ENCODE measurements at places on chromosomes 7 and 10.

DNA sequence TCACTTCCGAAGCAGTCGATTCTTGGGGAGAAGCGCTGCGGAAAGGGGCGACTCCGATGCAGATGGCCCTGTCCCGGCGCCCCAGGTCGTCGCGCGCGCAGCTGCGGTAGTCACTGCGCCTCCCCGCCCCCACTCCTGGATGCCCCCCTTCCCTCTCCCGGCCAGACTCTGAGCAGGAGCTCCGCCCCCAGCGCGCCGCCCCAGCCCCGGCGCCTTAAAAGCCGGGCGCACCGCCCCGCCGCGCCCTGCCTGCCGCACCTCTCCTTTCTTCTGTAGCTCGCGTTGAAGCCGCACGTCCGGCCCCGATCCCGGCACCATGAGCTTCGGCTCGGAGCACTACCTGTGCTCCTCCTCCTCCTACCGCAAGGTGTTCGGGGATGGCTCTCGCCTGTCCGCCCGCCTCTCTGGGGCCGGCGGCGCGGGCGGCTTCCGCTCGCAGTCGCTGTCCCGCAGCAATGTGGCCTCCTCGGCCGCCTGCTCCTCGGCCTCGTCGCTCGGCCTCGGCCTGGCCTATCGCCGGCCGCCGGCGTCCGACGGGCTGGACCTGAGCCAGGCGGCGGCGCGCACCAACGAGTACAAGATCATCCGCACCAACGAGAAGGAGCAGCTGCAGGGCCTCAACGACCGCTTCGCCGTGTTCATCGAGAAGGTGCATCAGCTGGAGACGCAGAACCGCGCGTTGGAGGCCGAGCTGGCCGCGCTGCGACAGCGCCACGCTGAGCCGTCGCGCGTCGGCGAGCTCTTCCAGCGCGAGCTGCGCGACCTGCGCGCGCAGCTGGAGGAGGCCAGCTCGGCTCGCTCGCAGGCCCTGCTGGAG is at the start of gene INA:
Gene INA, plus strand, starts transcription at position 243 of the 817 bp plus-strand sequence. Its CDS starts 74 bp downstream, at position 317.
- DNase-seq = peak; percentile 87

DNA sequence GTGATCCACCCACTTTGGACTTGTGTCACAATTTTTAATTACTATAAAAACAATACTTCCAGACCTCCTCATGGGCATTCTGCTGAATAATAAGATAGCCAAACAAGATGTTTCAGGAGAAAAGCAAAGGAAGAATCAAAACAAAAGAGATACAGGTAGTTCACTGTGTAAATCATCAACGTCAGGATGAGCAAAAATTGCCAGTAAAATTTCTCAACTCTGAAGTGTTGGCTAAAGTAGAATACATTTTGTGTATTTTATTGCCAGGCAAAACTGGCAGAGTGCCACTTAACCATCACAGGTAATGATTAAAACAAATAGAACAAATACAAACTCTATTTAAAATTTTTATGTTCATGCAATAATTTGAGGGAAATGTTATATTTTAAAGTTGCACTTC is 24.8 kb downstream of the ABCB4 start:
- no peak for DNase-seq

DNA sequence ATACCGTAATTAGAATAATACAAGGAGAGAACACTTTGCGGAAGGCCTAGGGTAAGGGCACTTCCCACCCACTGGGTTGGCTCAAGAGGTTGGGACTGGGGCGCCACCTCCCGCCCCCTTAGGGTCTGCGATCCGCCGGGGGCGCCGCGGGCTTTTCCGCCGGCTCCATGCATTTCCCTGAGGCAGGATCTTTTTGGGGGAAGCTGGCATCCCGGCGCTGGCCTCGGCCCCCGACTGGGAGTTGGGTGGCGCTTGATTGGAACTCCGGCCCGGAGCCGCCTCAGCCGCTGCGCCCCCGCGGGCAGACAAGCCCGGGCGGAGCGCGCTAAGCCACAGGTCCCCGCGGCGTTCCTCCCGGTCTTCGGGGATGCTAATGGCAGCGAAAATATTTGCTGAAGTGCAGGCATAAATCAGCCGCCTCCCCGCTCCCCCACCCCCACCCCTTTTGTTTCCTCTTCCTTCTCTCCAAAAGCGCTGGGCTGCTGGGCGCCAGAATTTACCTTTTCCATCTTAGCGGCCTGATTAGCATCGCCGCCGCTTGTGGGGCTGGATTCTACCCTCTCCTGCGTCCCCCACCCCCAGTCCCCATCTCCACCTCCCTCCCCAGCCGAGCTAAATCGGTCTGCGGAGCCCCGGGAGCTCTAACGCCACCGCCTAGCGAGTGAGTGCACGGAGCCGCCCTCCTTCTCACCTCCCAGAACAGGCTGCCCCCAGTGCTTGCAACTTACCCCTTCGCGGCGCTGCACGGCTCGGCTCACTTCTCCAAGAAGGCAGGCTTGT is 5.1 kb downstream of the UNC5B start:
- DNase-seq = peak; percentile 89

GRCh38 chr7:75737856-75738603 is 711 bp downstream of the HIP1 start:
- DNase-seq = peak; percentile 65

DNA sequence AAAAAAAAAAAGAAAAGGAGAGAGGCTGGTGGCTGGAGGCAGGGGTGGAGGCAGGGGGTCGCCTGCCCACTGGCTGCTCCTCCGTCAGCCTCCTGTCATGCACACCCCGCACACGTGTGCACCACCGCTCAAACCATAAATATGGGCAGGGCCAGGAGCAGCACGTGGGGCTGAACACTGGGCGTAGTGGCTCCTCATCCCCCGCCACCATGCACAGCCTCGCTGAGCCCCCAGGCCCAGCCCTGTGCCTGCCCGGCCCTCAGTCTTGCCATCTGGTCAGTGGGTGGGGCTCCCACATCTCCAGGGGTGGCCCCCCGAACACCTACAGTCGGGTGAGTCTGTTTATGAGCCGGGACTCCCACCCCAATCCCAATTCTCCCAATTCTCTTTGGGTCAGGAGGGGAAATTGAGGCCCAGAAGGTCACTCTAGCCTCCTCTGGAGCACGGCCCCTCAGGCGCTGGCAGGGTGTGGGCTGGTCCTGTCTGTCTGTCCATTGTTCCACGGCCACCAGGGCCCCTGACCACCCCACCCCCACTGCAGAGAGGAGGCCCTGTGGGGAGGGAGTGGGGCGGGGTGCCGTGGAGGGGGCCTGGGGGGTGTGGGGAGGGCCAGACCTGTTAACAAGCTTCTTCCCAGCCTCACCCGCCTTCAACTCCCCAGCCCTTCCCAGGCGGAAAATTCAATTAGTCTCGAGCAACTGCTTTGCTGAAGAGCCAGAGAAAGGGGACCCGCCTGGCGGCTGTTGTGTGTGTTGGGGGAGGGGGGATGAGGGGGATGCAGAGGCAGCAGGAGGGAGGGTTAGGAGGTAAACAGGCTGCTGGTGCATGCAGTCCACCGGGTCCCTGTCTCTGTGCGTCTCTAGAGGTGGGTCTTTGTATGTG is 19.5 kb upstream of the GRIFIN start:
- DNase-seq = peak; percentile 59

DNA sequence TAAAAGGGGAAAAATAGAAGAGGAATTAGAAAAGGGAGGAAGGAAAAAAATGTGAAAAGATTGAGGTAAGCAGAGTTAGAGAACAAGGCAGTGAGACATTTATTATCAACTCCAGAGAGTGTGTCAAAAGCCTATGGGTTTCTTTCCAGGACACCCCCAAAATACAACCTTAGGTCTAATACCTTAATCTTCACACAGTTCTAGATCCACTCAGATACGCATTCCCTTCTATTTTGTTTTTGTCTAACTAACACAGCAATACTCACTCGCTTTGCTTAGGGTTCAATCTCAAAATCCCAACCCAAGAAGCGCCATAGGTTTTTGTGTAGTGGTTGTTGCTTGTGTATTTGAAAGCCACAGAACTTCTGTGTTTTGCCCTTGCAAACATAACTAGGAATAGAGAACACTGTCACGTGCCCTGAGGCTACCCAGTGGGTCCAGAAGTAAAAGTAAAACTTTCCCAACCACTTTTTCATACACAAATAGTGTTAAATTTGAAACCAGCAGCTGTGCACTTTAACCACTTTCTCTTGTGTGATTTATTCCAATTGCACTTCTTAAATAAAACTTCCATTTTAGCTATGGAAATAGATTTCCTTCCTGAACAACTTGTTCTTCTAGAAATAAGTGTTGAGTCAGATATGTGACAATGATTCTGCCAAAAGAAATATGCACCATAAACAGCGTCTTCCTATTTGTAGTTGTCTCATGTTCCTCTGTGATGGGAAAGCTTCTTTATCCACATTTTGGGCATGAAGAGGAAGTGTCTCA is 414.7 kb upstream of the GHITM start:
- DNase-seq = no peak

DNA sequence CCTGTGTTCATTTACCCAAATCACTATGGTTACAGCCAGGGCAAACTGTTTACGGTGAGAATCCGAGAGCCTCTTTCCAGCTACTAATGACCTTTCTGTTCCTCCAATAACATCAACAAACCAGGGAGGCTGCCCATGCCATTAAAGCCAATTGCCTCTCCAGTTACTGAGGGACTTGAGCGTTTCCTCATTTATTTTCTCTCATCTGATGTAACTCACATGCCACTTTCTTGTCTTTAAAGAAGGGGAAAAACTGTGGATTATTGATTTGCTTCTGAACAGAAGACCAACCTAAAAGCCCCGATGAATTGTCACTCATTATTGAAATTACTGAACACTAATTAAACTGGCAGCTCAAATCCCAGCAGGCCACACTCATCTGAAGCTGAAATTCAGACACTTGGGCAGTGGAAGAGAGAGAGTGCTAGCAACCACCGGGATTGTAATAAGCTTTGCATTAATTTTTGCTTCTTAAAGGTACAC is 595.8 kb upstream of the MKI67 start:
- no peak for DNase-seq

GRCh38 chr7:74066626-74067025 is 17.0 kb upstream of the LIMK1 start:
- no peak for DNase-seq

GRCh38 chr7:157021071-157021870 is 10.8 kb upstream of the MNX1 start:
- peak; percentile 52 for DNase-seq

- no peak for DNase-seq
Measured at GRCh38 chr10:16948361-16948760, 131.1 kb upstream of the RSU1 start.

DNA sequence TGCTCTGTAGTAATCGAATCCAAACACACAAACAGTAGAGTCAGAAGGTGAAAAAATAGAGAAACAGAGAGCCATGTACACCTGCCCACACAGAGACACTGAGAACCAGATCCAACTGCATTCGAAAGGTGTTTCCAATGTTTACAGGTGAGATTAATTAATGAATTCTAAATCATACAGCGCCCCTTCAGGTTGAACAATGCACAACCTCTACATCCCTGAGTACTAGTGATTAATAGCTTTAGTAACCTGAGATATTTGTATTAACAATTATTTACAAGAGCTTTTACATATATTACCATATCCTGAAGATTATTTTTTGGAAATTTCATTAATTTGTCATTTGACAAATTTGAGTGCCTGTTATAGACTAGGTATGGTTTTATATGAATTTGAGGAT is 7.6 kb upstream of the MRC1 start:
- peak; percentile 10 for DNase-seq

DNA sequence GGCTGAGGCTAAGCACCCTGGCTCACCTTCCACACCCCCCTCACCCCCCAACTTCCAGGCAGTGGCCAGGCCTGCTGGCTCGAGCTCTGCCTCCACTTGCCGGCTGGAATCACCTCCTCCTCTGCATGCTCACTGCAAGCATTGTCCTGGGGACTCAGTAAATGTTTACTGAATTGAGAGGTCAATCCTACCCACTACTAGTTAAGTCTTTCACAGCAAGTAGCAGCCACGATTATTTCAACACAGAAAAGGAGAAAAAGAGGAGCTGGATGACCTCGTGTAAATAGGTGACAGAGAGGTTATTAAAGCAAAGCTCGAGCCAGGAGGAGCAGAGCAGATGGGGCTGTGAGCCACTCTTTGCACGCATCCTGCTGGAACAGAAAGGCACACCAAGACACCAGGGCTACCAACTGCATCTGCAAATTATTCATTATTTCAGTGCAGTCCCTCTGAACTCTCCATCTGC is 32.1 kb downstream of the HIPK2 start:
- peak; percentile 90 for DNase-seq

GRCh38 chr10:69638642-69639041 is 8.6 kb downstream of the FAM241B start:
- DNase-seq = no peak

DNA sequence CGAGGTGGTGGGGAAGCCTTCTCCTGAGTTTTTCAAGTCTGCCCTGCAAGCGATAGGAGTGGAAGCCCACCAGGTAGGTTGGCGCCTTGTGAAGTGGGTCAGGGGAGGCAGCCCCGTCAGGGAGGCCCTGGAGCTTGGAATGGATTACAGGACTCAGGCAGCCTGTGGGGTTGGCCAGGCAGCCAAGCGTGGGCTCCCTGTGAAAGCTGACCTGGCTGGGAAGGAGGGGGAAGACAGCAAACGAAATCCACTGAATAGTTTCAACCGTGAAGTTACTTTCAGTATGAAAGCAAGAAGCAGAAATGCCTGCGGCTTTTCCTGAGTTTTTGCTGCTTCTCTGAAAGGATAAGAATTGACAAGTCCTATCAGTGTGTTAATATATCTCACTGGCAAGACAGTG is 36.4 kb downstream of the LHPP start:
- DNase-seq = no peak

- DNase-seq = peak; percentile 42
Measured at GRCh38 chr10:95242581-95243317, 48.1 kb downstream of the PDLIM1 start.

- DNase-seq = no peak
Measured at GRCh38 chr7:81719865-81720264, 50.0 kb downstream of the HGF start.

- DNase-seq = no peak
Measured at GRCh38 chr10:104689105-104689504, 48.0 kb downstream of the SORCS3 start.

- DNase-seq = no peak
Measured at GRCh38 chr7:130216750-130217149, 9.1 kb downstream of the SSMEM1 start.

DNA sequence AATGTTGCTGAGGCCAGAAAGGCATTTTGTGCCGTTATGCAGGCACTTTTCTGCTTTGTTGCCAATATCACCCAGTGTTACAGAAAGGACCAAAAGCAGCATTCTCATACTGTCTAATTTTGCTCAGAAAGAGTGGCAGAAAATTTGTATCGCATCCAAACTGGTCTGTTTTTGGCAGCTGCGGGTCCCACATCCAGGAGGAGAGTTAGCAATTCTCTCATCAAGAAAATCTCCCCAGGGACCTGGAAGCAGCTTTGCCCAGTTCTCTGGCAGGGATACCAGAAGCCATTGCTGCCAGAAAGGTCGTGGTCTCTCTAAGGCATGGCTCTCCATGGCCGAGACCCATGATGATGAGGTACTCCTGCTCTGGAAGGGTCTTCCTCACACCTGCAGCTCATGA is 489.2 kb upstream of the ZMIZ1 start:
- no peak for DNase-seq

Measured in NCI-H69 (cell line).